ENCODE measurements at places on chromosomes 2 and 18.

- no peak for DNase-seq
Observed at GRCh38 chr2:232539298-232540231, at the start of gene CHRNG. Gene CHRNG (plus strand): TSS chr2:232539692. CDS start chr2:232539748, 56 bp downstream.

DNA sequence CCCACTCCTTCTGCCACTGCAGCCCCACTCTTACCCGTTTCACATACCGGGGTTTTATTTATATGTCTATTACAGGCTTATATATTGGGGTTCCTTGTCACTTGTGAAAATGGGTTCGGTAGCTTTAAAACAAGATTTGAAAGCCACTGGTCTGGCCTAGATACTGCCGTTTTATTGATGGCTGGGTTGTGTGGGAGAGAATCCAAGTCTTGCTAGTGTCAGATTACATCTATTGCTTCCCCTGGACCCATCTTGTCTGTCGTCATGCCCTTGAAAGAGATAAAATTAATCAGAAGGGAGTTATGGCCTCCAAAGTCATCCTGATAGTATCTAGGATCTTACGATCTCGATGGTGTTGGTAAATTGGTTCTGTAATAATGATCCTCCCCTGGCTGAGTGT is 79.4 kb downstream of the EIPR1 start:
- DNase-seq: no peak

GRCh38 chr2:74201596-74201995 is 3.2 kb downstream of the MTHFD2 start:
- DNase-seq: peak; percentile 33

DNA sequence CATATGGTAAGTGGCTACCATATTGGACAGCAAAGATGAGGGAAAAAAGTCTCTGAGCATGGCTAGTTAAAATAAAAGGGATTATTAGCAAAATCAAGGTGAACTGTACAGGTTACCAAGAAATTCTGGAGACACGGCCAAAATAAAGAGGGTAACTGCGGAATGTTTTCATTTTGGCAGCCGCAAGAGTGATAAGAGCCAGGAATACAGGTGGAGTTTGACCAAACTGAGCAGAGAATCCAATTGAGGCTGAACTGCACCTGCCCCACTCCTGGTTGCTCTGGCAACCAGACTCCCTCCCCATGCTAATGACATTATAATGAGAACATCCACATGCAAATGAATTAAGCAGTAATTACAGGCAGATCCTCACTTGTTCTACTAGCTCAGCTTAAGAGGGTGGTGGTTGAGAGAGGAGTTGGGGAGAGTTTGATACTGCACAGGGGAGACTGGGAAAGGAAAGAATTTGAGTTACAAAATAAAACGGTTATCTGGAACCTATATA is 18.8 kb upstream of the EPHA4 start:
- DNase-seq: no peak

GRCh38 chr18:22753130-22753831 is 179.8 kb upstream of the RBBP8 start:
- no peak for DNase-seq

- DNase-seq: no peak
Observed at GRCh38 chr2:50065835-50066234, 911.5 kb upstream of the FSHR start.

DNA sequence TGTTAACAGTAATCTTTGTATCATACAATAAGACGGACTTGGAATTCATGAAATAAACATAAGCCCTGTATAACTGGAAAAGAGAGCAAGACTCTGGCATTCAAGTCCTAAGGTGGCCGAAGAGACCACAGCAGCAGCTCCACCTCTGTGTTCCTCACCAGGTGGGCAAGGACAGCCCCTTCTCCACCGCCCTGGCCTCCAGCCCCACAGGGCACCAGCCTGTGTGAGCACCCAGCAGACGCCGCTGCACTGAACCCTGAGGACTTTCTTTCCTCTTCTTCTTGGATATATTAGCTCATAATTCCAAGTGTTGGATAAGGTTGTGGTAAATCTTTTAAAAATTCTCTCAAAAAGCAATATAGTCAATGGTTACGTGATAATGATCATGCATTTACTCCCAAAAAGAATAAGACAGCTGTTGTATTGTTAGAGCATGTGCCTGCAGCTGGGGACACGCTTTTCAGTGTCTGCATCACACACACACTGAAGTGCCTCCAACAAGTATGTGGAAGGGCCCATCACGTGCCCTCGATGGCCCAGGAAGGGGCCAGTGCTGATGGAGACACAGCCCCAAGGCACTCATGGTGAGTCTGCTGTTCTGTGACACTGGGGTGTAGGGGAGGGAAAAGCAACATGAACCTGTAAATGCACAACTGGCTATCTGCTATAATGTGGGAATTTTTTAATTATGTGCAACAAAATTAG is 26.8 kb downstream of the FAM178B start:
- DNase-seq: no peak

DNA sequence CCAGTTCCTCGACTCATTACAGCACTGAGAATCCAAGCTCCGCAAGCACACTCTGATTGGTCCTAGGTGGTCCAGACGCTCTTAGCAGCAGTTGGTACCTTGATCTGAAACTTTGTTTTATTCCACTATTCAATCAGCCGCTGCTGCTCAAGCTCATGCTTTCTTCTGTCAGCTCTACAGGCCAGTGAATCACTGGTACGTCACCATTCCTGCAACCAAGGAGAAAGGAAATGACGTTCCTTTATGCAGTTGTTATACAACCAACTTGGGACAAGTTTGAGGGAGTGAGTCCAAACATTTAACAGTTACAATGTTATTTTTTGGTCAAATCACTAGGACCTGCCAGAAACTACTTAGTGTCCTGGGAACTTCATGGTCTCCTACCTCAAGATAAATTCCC is 398.8 kb upstream of the TMEFF2 start:
- DNase-seq: no peak

GRCh38 chr2:64615844-64616536 is 37.7 kb downstream of the SERTAD2 start:
- no peak for DNase-seq

GRCh38 chr18:12377556-12378197 is 650 bp upstream of the AFG3L2 start:
- DNase-seq: no peak

DNA sequence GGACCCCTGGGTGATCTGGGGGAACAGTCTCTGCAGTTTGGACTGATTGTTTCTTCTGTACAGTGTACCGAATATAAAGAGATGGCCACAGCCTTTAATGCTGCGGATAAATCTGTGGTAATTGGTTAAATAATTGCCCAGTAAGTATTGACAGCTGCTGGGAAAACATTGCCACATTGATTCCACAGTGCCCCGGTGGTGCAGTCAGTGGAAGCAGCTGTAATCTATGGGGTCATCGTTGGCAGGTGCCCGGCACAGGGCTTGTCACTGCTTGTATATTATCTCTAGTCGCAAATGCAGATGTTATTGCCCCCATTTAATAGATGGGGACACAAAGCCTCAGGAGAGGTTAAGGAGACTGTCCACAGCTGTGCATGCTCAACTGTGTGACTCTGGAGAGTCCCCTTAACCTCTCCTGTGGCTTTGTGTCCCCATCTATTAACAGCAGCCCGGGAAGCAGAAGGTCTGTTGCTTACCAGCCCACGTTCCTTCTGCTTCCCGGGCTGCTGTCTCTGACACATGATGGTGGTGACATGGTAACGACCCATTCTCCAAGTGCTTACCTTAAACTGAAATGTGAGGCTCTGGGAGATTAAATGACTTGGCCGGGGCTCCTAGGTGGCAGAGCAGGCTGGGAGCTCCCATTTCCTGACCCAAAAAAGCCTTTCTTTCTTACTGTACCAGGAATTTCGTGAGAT is 76.9 kb downstream of the NCK2 start:
- DNase-seq: peak; percentile 6

GRCh38 chr2:26640331-26640745 is 828 bp downstream of the CIB4 start:
- peak; percentile 93 for DNase-seq

DNA sequence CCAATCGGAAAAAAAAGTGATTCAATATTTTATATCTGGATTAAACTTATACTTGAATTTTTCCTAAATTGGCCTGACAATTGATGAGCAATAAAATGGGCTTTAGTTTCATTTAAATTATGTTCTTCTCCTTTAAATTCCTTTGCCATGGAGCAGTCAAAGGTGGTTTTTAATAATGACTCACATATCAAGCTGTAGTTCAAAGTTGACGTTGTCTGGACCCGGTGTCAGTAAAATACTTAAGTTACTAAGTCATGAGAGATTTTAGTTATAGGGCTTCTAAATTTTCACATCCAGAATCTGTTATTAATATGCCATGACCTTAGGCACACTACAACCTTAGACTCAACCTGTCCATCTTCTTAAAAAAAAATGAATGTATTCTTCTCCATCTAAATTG is 62.5 kb downstream of the CDH2 start:
- DNase-seq: peak; percentile 35

DNA sequence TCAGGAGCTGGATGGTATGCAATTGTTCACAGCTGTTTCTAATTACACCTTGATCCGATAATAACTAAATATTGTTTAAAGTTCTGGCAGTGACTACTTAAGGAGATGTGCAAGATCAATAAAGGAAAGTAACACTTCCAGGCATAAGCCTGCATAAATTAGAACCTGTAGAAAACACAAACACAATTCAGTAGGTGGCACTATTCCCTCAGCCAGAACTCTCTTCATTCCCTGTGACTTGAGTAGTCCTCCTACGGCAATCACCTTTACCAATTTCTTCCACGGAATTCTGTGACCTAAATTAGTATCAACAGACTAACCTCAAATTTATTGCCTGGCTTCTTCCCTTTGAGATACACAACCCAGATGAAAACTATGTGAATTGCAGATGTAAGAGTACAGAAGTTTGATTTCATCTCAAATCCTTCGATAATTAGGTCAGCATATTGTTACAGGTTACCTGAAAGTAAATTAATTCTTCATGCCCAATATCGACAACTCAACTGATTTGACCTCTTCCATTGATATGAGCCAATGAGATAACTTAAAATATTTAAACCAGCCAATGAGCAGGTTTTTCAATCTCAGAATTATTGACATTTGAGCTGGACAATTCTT is 137.8 kb downstream of the PID1 start:
- DNase-seq: peak; percentile 36

GRCh38 chr2:66686755-66687154 is 251.8 kb downstream of the MEIS1 start:
- DNase-seq: peak; percentile 24

GRCh38 chr18:3914109-3914508 is 464.1 kb downstream of the TGIF1 start:
- no peak for DNase-seq

GRCh38 chr2:217681791-217682190 is 321.0 kb downstream of the TNS1 start:
- no peak for DNase-seq

DNA sequence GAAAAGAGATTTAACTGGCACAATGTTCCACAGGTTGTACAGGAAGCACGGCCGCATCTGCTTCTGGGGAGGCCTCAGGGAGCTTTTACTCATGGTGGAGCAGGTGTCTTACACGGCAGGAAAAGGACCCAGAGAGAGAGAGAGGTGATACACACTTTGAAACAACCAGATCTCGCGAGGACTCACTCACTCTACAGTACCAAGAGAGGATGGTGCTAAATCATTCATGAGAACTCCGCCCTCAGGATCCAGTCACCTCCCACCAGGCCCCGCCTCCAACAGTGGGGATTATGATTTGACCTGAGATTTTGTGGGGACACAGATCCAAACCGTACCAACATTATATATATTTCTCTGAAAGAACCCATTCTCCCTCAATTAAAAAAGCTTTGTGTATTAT is 79.7 kb upstream of the DOCK10 start:
- DNase-seq: no peak

GRCh38 chr2:101083613-101084012 is 67.6 kb downstream of the TBC1D8 start:
- no peak for DNase-seq

DNA sequence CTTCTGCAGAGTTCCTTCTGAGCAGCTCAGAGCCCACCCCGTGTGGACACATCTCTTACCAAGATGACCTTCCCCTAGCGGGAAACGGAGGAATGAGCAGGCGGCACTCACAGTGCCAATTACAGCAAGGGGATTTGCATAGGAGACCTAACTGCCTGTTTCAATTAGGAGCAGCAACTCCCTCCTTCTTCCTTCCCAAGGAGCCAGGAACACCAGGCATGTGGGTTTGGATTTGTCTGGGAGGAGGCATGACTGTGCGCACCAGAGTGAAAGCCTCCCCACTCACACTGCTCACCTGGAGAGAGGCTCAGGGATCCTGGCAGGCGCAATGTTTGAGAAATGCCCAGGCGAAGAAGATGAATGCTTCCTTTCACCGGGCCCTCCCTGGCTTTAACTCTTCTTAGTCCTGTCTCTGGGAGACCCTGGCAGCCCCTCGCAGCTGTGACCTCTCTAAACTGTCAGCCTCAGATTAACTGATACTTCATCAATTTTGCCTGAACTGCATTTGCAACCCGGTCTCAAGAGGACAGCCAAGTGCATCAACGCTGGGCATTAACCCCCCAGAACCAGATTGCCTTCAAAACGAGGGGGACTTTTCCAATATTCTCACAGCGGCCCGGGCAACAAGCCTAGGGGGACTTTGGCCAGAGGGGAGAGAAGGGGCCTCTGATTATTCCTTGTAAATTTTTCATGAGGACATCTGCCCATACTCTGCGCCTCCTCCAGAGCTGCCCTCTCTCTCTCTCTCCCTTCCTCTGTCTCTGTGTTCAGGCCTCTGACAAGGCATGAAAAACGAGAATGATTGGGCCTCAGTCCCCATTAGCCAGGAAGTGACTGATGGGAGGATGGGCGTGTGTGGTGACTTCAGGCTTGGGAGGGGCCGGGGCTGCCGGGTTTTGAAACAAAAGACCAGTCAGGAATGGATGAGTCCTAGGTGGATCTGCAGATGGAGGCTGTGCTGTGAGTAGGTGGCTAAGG is 93.8 kb downstream of the CMPK2 start:
- no peak for DNase-seq

DNA sequence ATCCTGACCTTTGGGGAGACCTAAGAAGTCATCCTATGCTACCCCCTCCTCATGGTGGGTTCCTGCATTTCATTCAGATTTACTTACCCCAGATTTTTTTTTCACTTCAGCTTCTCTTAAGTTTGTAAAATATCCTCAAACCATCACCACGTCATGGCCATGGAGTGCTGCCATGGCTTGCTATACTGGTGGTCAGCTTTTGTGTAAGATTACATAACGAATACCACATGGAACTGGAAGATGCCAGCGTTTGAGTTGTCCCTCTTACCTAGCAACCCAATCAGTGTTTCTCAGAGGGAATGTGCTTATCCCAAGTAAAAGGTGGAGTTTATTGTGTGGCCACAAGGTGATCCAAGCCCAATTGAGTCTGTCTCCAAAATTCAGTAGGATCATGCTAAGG is 148.6 kb upstream of the ALPP start:
- no peak for DNase-seq

- no peak for DNase-seq
Observed at GRCh38 chr18:3857544-3857943, 407.6 kb downstream of the TGIF1 start.

GRCh38 chr18:77361382-77361781 is 111.7 kb downstream of the GALR1 start:
- DNase-seq: no peak

- peak; percentile 31 for DNase-seq
Observed at GRCh38 chr2:6845312-6845711, 20.4 kb downstream of the CMPK2 start.
